ENCODE measurements at places on chromosomes 1 and 21. TPM values are rescaled to one million over a fixed set of nuclear protein-coding genes. Genes with fewer than 3 reads are reported as not detected.

The NBL1 gene
- 2.5 TPM for total RNA-seq

The PRDX1 gene
- 320 TPM for total RNA-seq

The LEMD1 gene
- not detected for total RNA-seq

The LAMTOR5 gene
- 49.8 TPM for total RNA-seq

The DNAJC11 gene
- 29.5 TPM for total RNA-seq

The CLEC20A gene
- not detected for total RNA-seq

The MYOG gene
- not detected for total RNA-seq

The CYP4X1 gene
- 2.4 TPM for total RNA-seq

The CALML6 gene
- 1.4 TPM for total RNA-seq

The ADORA3 gene
- total RNA-seq, result 3.0 TPM

The AQP10 gene
- not detected for total RNA-seq

The LRRN2 gene
- total RNA-seq, result 0.15 TPM

The NTMT2 gene
- total RNA-seq, result not detected
